HepG2 (cell line): ENCODE measurements at places on chromosomes 1 and 21. TPM values are rescaled to one million over a fixed set of nuclear protein-coding genes. Genes with fewer than 3 reads are reported as not detected.

C1orf122 gene
- total RNA-seq = 31.3 and 40.6 TPM in 2 replicates

CHD5 gene
- 0.02 TPM in 1 of 2 replicates, not detected in the other for total RNA-seq

OLIG2 gene
- not detected in 2 replicates for total RNA-seq

NTMT2 gene
- total RNA-seq = not detected in 2 replicates

- H3K27ac ChIP-seq = no peak overlapping the region
- no peak overlapping the region for H3K4me3 ChIP-seq
- H3K4me1 ChIP-seq = peaks cover 36% of the 10 kb centered on the region
- no peaks in the 10 kb centered on the region for H3K27me3 ChIP-seq
- H3K36me3 ChIP-seq = no peaks in the 10 kb centered on the region
- DNase-seq = peak; percentile 63
Measured at GRCh38 chr1:67724928-67725560, 40.0 kb downstream of the GADD45A start.

DNA sequence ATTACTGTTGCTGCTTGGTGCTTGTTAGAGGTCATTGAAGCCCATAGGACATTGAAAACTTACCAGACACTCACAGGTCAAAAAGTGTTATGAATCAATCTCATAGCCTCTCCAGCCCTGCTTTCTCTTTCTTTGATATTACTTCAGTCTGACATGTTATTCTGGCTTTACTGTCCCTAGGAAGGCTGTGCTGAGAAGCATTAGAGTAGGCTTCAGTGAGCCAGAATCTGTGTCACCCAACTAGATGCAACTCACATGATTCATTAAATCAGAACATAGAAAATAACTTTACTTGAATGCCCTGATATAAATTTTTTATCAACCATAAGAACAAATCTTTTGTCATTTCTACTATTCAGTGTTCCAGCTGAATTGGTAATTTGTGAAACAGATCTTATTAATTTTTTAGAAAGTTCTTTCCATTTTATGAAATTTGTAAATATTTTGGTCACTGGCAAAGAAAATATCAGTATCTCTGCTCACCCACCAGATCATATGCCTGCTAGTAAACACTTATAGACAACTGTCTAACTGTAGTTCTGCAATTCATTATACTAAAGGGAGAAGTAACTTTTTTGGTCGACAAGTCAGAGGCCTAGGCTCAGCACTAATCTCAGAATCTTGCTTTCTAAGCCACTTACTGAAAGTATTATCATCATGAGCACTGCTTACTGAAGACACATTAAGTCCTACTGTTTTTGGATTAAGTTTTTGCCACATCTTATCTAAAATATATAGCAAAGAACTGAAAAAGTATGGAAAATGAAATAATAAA is 48.2 kb downstream of the RPAP2 start:
- no peaks in the 10 kb centered on the region for H3K27me3 ChIP-seq
- H3K4me3 ChIP-seq = no peak overlapping the region
- H3K4me1 ChIP-seq = no peaks in the 10 kb centered on the region
- DNase-seq = no peak
- no peak overlapping the region for H3K27ac ChIP-seq
- peaks cover 27% of the 10 kb centered on the region for H3K36me3 ChIP-seq

DNA sequence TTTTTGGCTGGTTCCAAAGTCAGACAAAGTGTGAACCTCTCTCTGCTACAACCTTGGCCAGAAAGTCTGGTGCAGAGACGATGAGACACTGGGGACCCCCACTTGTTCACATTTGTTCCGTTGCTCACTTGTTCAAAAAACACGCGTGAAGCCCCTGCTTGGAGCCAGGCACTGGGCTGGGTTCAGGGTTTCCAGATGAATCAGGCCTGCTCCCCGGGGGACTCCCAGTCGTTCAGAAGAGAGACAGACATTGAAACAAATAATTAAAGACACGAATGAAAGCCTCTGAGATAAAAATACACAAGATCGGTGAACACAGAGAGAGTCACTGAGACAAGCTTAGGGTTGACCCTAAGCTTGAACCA is 101.5 kb upstream of the RUNX3 start:
- H3K4me1 ChIP-seq = peaks cover 7% of the 10 kb centered on the region; the same call in 1 of the 2 replicates
- no peak for DNase-seq
- H3K36me3 ChIP-seq = no peaks in the 10 kb centered on the region
- H3K27me3 ChIP-seq = peaks cover 43% of the 10 kb centered on the region; the same call in 1 of the 3 replicates
- no peak overlapping the region for H3K27ac ChIP-seq
